ENCODE measurements at places on chromosomes 7 and 10.
A peak's percentile ranks its signal among the peaks of the same experiment; 100 is the strongest.

GRCh38 chr7:55413442-55413841, 48.3 kb downstream of the LANCL2 start:
- DNase-seq, result no peak

GRCh38 chr7:151448261-151449252, 8.6 kb upstream of the CRYGN start:
- peak; percentile 77 for DNase-seq

- DNase-seq, result no peak
Measured at GRCh38 chr7:82469207-82469606, 25.6 kb upstream of the CACNA2D1 start.

- DNase-seq, result no peak
Measured at GRCh38 chr10:127548022-127548421, 1.1 kb upstream of the NPS start.

- DNase-seq, result no peak
Measured at GRCh38 chr7:42720012-42720411, 191.9 kb downstream of the C7orf25 start.

GRCh38 chr7:3461923-3462322, 160.9 kb downstream of the SDK1 start:
- DNase-seq, result no peak

DNA sequence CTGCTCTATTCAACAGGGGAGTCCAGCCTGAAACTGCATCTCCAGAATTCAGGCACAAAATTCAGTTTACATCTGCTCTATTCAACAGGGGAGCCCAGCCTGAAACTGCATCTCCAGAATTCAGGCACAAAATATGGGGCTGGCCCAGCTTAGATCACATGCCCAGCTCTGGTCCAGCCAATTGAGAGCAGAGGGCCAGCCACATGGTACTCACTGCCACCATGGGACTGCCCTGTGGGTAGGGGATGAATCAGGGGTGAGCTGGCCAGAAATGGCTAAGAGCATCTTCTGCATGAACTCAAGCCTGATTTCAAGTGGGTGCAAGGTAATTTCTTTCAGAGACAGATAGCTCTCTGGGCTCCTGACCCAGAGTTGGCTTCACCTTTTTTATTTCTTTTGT, 156.6 kb upstream of the LYZL2 start:
- no peak for DNase-seq

DNA sequence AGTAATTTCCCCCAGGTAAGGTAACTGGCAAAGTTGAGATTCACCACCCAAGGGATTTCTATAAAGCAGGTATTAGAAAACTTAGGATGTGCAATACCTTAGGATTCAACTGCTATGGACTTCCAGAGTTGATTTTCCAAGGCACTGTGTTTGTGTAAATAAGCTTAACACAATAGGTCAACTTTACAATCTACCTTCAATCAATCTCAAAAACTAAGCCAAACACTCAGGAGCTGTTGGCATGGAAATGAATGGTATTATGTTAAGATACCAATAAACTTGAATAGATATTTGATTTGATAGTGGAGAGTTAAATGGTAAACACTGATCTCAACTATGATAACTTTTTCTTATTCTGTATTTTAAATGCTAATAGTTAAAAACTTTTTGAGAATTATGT, 762 bp upstream of the SEMA3E start:
- no peak for DNase-seq

- DNase-seq, result no peak
Measured at GRCh38 chr7:109582211-109582610, 1012.5 kb downstream of the DNAJB9 start.

DNA sequence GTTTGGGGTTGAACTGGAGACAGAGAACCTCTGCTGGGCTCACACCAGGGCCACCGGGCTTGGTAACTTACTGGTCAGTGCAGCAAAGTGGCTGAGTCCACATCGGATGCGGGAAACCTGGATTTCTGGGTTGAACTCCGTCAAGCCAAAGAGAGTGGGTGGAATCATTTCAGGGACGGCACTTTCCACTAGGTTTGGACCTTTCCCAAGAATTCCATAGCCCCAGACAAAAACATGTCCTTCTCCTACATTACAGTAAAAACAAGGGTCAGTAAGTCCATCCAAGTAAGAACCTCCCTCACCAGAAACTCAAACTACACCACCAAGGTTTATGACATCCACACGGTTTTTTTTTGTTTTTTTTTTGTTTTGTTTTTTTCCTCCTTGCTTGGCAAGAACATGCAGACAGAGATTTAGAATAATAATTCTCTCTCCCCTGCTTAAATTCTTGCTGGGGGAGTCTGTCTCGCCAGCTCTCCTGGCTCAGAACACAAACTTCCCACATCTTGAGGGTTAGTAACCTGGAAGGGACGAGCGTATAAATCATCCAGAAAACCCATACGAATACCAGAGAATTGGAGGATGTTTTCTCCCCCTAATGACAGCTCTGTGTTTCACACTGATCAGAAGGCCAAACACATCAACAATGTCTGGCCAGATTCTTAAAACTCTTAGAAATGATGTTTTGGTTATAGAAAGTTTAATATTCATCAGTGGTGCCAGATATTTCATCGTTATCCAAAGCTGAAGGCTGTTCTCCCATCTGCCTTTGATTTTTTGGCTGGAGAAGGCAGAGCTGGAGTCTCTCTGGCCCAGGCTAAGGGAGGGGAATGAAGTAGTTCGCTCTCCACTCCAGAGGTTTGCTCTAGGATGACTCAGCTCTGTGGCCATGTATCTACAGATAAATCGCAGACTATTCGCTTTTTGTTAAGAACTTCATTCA, 17.5 kb downstream of the RCC1L start:
- peak; percentile 29 for DNase-seq

DNA sequence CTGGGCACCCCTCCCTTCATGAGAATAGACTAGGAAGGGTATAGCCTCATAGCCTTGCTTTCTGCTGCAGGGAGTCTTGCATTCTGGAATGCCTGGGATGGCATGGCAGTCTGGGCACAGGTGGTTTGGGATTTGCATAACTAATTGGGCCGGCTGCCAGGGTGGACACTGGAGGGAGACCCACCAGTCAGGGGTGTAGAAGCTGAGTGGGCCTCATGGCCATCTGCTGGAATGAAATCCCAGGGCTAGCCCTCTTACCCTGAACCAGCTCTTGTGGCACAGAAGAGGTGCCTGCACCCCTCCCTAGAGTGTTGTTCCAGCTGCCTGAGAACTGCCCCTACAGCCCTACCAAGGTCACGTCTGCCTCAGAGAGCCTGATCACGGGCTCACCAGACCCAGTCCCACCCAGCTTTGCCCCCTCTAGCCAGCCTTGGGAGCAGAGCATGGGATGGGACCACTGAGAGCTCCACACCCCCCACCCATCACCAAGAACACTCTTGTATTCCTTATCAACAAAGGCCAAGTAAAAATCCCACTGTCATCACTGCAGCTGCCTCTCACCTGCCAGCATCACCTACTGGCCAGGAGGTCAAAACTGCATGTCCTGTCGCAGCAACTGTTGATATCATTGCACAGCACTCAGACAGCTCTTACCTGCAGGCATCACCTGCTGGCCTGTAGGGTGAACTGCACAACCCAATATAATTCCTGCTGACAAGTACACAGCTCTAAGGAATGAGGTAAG, 148.9 kb downstream of the ZEB1 start:
- peak; percentile 28 for DNase-seq

GRCh38 chr10:100996678-100997359, 2.8 kb upstream of the LZTS2 start:
- peak; percentile 46 for DNase-seq

GRCh38 chr10:95655571-95656290, 780 bp downstream of the ALDH18A1 start:
- no peak for DNase-seq

GRCh38 chr10:107477266-107477665, 312.8 kb upstream of the SORCS1 start:
- DNase-seq, result no peak

DNA sequence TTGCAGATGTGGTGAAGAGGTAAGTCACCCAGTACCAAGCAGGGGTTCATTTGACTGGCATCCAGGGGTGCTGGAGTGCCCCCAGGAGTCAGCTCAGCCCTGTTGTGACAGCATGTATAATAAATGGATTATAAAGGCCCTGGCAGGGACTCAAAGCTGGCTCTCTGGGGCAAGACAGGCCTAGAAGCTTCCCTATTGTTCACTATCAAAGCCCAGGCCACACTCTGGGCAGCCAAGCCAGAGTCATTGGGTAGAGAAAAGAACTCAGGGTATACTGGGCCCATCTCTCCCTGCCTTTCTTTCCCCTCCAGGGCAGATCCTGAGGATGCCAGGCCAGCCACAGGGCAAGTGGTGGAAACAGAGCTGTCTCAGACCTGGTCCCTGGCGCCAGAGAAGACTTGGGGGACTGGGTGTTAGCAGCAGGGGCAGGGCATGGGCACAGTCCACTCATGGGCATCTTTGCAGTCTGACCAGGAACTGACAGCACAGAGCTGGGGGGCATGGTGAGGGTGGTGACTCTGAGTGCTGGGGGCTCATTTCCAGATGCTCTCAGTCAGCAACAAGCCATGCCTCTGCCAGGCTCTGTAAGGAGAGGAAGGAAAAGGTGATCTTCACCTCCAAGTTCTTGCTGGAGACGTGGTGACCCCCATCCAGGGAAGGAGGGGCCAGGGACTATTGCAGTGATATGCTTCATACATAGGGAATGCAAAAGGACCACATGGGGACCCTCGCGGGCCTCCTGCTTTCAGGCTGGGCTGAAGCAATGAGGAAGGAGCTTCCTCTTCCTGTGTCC, 11.7 kb downstream of the RBP3 start:
- DNase-seq, result no peak

- peak; percentile 82 for DNase-seq
Measured at GRCh38 chr7:143305423-143306070, 10.4 kb upstream of the CLCN1 start.

GRCh38 chr7:66518151-66518691, 110.5 kb upstream of the KCTD7 start:
- DNase-seq, result no peak

DNA sequence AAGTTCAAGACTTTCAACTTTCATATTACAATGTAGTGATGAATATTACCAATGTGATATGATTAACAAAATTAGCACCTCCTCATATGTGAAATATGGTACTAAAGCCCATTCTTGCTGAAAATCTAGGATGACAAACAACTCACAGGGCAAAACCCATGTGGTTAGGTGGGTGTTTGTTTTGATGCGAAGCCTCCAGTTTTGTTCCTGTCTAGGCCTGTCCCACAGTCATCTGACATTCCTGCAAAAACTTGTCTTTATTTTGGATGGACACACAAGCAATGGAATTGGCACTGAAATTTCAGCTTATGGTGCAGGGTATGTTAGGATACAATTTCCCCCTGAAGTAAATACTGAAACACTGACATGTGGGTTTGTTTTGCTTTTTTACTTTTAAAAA, 95.3 kb downstream of the PARD3 start:
- no peak for DNase-seq

GRCh38 chr10:28304032-28304571, 1.2 kb upstream of the MPP7 start:
- no peak for DNase-seq

DNA sequence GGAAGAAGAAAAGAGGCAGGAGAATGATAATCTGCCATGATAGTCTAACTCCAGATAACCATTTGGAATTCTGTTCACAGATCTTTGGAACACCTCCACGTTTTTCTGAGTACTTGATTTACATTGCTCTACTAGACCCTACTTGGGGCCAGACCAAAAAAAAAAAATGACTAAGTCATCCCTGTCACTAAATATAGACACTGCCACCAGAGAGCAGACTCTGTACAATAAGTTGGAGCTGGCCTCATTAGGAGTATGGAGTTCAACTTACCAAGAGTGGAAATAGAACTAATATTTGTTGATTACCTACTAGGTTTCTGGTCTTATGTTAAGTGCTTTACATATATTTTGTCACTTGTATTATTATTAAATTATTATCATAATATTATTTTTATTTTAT, 80.9 kb upstream of the ZNF800 start:
- DNase-seq, result no peak

DNA sequence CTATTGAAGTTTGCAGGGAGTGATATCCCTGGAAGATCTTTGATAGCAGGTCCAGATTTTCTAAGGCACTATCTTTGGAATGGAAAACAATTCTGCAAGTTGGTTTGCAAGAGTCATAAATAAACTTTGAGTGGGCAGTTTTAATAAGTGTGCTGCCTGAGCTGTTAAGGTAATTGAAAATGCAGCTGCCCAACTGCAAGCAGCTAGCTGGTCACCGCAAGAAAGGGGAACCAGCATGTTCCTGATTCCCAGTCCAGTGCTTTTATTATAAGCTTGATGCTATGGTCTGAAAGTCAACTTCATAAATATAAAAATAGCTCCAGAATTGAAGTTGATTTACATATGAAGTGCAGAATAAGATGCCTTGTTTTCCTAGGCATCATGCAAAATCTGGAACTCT, 308.4 kb downstream of the ZNF248 start:
- DNase-seq, result no peak

- DNase-seq, result no peak
Measured at GRCh38 chr7:146722986-146723385, 606.4 kb downstream of the CNTNAP2 start.

DNA sequence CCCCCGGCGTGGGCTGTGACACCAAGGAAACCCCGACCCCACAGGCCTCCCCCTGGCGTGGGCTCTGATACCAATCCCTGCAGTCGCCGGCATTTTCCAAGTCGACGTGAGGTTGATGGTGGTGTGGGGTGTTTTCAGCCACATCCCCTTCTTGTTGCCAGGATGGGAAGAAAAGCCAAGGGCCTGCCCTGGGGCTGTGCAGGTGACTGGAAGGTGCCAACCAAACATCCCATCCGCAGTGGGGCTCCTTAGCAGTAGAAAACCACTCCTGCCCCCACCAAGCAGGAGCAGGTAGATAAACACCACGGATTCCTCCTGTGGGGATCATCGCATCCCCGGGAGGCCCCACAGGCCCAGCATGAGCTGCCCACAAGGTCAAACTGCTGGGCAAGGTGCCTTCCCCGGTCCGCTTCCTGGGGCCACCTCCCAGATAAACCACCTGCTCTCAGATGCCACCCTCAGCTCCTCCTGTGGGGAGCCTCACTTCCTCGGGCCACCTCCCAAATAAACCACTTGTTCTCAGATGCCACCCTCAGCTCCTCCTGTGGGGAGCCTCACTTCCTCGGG, 88.5 kb upstream of the DIP2C start:
- DNase-seq, result no peak

DNA sequence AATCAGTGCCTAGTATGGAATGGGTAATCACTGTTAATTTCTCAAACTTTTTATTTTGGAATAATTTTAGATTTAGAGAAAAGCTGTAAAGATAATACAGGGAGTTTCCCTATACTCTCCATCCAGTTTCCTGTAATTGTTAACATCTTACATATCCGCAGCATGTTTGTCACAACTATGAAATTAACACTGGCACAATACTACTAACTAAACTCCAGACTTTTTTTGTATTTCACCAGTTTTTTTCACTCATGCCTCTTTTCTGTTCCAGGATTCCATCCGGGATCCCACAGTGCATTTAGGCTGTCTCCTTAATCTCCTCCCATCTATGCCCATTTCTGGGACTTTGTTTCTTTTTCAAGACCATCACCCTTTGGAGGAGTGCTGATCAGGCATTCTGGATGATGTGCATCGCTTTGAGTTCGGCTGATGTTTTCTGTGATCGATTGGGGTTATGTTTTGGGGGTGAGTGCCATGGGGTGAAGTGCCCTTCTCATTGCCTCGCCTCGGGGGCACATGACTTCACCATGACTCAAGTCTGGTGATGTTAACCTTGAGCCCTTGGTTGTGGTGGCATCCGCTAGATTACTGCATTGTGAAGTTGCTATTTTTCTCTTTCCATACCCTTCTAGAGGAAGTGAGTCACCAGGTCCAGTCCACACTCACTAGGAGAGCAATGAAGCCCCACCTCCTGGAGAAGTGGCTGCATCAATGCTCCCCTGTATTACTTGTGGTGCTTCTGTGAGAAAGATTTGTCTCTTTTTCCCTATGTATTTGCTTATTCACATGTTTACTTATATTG, 43.9 kb upstream of the GRB10 start:
- no peak for DNase-seq

Measured in testis (tissue), 5 donors.